Articular chondrocyte of knee joint (primary cell): ENCODE measurements at places on chromosomes 2 and 18. TPM values are rescaled to one million over a fixed set of nuclear protein-coding genes. Genes with fewer than 3 reads are reported as not detected.

The VRK2 gene
- 44.3 and 45.6 TPM in 2 replicates for total RNA-seq

The AGAP1 gene
- total RNA-seq: 18.6 and 18.9 TPM in 2 replicates

The NAT8 gene
- total RNA-seq: not detected in 2 replicates

The LYG1 gene
- 0.13 and 0.32 TPM in 2 replicates for total RNA-seq

The LRP2 gene
- not detected in 2 replicates for total RNA-seq

The SFXN5 gene
- total RNA-seq: 16.6 and 17.8 TPM in 2 replicates

The EVA1A gene
- 19.1 and 40.6 TPM in 2 replicates for total RNA-seq

The MZT2B gene
- 91.7 and 127 TPM in 2 replicates for total RNA-seq

The ZBTB7C gene
- total RNA-seq: 2.1 and 2.5 TPM in 2 replicates

The AMMECR1L gene
- 11.8 and 14.5 TPM in 2 replicates for total RNA-seq

The SPHKAP gene
- not detected in 2 replicates for total RNA-seq

The TMEM247 gene
- not detected in 2 replicates for total RNA-seq

The RBKS gene
- total RNA-seq: 5.4 and 6.3 TPM in 2 replicates

The TTL gene
- 63.0 and 71.1 TPM in 2 replicates for total RNA-seq

The NDUFB3 gene
- total RNA-seq: 47.2 and 58.8 TPM in 2 replicates

The GALR1 gene
- total RNA-seq: not detected in 2 replicates

The EPAS1 gene
- 297 and 319 TPM in 2 replicates for total RNA-seq

The IL1B gene
- 0.11 TPM in 1 of 2 replicates, not detected in the other for total RNA-seq

The MYL1 gene
- total RNA-seq: 0.39 and 1.4 TPM in 2 replicates

The KCNJ3 gene
- not detected in 2 replicates for total RNA-seq

The LIMS3 gene
- 0.78 and 2.1 TPM in 2 replicates for total RNA-seq
